Endothelial cell of umbilical vein (primary cell): ENCODE measurements at places on chromosomes 3 and 15. TPM values are rescaled to one million over a fixed set of nuclear protein-coding genes. Genes with fewer than 3 reads are reported as not detected.

The CLDND1 gene
- total RNA-seq = 93.1 and 101 TPM in 2 replicates

GRCh38 chr15:68148039-68148438 lies 57.1 kb downstream of the CALML4 start:
- no peak for DNase-seq

DNA sequence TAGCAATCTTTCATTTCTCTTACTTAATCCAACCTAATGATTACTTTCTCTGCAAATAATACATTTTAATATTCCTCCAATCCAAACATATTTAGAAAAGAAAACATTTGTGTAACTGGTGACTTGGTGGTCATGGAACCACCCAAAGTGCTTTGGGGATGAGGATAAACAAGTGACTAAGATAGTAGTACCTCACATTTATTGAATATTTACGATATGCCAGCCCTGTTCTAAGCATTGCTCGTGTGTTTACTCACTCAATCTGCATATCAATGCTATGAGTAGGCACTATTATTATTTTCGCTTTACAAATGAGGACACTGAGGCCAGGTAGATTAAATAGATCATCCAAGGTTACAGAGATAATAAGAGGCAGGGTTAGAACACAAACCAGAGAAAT lies 189.5 kb downstream of the SHOX2 start:
- DNase-seq = no peak

DNA sequence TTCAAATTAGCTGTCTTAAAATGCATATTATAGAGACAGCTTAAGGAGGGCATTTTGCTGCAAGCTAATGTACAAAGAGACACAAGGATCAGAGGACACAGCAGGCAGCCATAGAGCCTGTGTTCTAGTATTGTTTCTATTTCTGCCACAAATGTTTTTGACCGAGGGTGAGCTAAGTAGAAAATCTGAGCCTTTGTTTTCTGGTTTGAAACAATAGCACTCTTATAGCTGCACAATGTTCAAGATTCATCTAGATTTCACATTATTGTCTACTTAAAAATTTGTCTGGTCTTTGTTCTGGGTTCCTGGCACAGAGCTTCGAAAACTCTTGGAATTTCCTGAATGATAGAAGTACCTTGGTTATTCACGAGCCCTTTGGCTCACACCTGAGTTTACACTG lies 40.0 kb upstream of the TUSC7 start:
- DNase-seq = no peak

DNA sequence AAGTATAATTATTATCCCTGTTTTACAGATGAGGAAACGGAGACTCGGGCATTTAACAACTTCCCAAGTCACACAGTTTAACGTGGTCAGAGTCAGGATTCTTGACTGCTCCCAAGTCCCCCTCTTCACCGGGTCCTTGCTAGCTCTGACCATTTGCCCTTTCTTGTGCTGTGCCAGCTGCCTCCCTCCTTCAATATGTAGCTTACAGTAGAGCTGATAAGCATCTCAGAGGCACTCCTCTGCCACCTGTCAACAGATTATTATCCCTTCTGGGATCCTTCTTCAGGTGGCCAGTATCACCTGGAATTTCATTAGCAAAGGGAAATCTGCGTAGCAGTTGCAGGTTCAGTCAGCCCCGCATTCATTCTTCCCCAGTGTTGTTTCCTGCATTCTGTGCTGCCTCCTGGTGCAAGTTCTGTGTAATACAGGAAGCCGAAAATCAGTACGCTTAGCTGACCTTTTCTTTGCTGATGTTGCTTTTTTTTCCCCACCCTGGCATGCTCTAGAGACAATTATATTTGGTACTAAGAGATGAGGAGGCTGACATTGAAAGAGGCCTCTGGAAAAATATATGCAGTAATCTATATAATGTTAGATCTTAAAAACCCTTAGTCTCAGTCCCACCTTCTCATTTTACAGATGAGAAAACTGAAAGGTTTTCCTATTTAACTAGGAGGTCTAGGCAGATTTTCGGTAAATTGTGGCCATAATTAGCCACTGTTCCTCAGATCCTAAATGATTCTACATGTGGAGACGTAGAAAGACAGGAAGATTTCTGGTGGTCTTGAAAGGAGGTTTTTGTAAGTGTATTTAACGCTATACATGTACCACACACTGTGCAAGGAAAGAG lies 24.8 kb downstream of the TMOD2 start:
- peak; percentile 65 for DNase-seq

The NEO1 gene
- total RNA-seq = 0.35 TPM in 2 replicates

DNA sequence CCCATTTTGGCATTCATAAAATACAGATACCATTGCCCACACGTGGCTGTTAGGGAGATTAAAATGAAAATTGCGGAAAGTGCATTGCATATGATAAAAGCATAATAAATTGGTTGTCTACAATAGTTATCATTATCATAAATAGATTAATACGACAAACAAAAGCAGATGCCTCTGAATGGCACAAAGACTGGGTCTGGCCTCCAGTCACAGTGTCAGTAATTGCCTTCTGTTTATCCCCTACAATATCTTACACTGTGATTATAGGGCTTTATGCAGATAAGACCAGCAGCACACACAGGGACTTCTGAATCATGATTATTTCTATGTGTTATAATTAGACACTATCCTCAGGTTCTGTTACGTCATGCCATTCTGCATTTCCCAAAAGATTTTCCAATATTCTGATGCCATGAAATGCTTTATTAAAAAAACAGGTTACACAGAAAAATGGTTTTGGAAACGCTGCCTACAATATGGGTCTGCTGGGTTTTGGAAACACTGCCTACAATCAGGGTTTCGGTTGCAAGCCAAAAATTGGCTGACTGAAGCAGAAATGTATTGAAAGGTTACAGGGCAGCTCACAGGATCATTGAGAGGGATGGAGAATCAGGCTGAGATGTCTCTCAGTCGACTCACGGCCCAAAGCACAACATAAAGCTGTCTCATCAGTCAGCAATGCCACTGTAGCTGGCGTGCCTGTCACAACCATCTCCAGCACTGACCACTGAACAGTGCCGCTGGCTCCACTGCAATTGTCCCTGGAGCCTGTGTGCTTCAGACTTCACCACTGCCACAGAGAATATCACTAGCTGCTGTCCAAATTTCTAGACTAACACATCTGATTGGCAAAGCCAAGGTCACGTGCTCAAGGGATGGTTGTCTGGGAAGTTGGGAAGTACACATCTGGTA lies 248.1 kb downstream of the ERC2 start:
- DNase-seq = no peak

The FSD2 gene
- not detected in 2 replicates for total RNA-seq

DNA sequence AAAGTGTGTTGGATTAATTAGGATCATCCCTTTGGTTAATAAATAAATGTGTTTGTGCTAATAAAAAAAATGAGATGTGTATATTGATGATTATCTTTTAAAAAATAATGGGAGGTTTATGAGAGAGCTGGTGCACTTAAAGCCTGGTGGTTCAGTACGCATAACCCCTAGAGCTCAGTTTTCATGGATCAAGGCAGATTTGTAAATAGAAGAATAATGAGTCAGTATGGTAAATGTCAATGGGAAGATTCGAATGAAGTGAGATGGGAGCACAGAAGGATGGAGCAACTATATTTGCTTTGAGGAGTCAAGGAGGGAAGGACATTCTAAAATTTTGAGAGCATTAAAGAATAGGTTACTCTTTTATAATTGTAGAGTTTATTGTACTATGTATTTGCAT lies 35.4 kb downstream of the AKAP13 start:
- DNase-seq = no peak
